ENCODE measurements at places on chromosomes 13 and 19. TPM values are rescaled to one million over a fixed set of nuclear protein-coding genes. Genes with fewer than 3 reads are reported as not detected.
A peak's percentile ranks its signal among the peaks of the same experiment; 100 is the strongest.

Gene ZNF665
- total RNA-seq, result 2.5 TPM

Gene PRTN3
- total RNA-seq, result 0.58 TPM

GRCh38 chr19:35811317-35812219, 1.1 kb downstream of the PRODH2 start:
- DNase-seq, result no peak
- H3K27ac ChIP-seq, result no peak overlapping the region
- no peak overlapping the region for H3K4me3 ChIP-seq
- H3K36me3 ChIP-seq, result no peaks in the 10 kb centered on the region
- no peaks in the 10 kb centered on the region for H3K4me1 ChIP-seq

DNA sequence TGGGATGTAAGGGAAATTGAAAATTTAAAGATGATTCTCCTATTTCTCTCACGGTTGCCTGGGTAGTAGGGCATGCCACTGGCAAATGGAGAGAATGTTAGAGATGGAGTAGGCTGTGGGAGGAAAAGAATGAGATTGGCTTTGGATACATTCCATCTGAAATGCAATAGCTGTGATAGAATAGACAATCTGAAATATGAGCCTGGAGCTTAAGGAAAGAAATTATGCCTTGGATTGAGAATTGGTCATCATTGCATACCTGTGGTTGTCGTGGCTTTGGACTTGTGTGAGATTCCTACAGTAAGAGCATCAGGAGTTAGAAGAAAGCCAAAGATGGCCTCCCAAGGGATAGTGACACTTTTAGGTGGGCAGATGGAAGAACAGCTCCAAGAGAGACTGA, 305.1 kb upstream of the SLC10A2 start:
- H3K27ac ChIP-seq, result no peak overlapping the region
- H3K27me3 ChIP-seq, result no peaks in the 10 kb centered on the region
- H3K36me3 ChIP-seq, result no peaks in the 10 kb centered on the region
- DNase-seq, result no peak
- no peak overlapping the region for H3K4me3 ChIP-seq
- H3K4me1 ChIP-seq, result no peaks in the 10 kb centered on the region

Gene CHST8
- 0.34 TPM for total RNA-seq

- DNase-seq, result no peak
- no peaks in the 10 kb centered on the region for H3K4me1 ChIP-seq
- no peak overlapping the region for H3K4me3 ChIP-seq
- H3K27me3 ChIP-seq, result no peaks in the 10 kb centered on the region
Observed at GRCh38 chr13:91660076-91660415, 261.6 kb downstream of the GPC5 start.

Gene WDR88
- total RNA-seq, result not detected

Gene LAIR1
- 123 TPM for total RNA-seq

Gene C1QTNF9
- 0.28 TPM for total RNA-seq

DNA sequence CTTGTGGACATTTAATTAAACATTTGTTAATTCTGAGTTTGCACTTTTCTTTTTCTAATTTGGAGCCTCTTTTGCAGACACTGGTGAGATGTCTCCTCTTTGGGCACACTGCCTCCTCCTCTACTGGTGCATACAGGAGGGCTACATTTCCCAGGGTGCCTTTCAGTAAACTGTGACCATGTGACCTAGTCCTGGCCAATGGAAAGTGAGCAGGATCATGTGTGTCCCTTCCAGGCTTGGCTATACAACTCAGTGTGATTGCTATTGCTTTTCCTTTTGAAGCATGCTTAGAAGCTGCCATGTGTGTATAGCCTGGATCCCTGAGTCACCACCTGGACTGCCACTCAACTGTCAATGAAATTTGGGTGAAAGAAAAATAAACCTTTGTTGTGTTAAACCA, 4.5 kb downstream of the IZUMO2 start:
- no peak overlapping the region for H3K27ac ChIP-seq
- no peak overlapping the region for H3K4me3 ChIP-seq
- no peaks in the 10 kb centered on the region for H3K4me1 ChIP-seq
- DNase-seq, result no peak

Gene MYPOP
- total RNA-seq, result 2.9 TPM

- H3K36me3 ChIP-seq, result no peaks in the 10 kb centered on the region
- peak overlapping the region; percentile 53 for H3K4me3 ChIP-seq
- H3K27ac ChIP-seq, result peak overlapping the region; percentile 97
Observed at GRCh38 chr19:37505958-37506386, 767 bp upstream of the ZNF793 start.

GRCh38 chr13:95784161-95784899, 107.4 kb downstream of the DNAJC3 start:
- H3K36me3 ChIP-seq, result peaks cover 18% of the 10 kb centered on the region
- DNase-seq, result no peak

GRCh38 chr13:111949311-111949710, 117.6 kb upstream of the SOX1 start:
- H3K36me3 ChIP-seq, result no peaks in the 10 kb centered on the region
- peaks cover 13% of the 10 kb centered on the region for H3K27me3 ChIP-seq
- H3K4me1 ChIP-seq, result no peaks in the 10 kb centered on the region
- H3K4me3 ChIP-seq, result no peak overlapping the region
- H3K27ac ChIP-seq, result no peak overlapping the region

DNA sequence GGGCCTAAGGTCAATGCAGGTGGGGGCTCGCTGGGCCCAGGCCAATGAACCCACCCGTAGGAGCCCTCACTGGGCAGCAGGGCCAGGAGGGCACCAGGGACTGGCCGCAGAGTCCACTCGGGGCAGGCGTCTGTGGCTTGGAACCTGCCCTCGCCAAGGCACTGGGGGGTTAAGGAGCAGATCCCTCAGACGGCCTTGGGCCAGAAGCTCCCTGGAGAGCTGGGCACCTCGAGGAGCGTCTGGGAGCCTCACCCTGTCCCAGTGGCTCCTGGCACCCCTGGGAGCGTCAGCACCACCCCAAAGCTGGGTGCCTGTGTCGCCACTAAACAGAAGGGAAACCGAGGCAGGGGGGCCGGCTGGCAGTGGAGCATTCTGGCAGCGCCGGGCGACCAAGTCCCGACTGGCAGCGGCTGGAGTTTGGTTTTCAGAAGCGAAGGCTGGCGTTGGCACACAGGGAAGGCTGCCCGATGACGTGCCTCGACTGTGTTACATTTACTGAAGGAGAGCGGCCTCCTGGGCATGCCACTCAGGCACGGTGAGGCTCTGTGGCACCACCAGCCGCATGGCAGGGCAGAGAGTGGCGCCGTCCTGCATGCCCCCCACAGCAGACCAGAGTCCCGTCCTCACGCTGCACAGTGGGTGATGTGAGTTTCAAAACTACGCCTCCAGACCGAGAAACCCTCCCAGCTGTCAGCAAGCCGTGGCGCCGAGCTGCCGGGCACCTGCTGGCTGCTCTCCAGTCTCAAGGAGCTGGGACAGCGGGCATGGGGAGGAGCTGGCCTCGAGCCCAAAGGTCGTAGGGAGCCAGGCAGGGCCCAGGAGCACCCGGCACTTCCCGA, 9.2 kb upstream of the MEX3D start:
- no peak overlapping the region for H3K27ac ChIP-seq
- H3K36me3 ChIP-seq, result peaks cover 14% of the 10 kb centered on the region
- DNase-seq, result no peak

- H3K27me3 ChIP-seq, result no peaks in the 10 kb centered on the region
- no peak overlapping the region for H3K27ac ChIP-seq
- peaks cover 11% of the 10 kb centered on the region for H3K4me1 ChIP-seq
- peak; percentile 62 for DNase-seq
- H3K36me3 ChIP-seq, result no peaks in the 10 kb centered on the region
Observed at GRCh38 chr13:30796631-30797601, 61.6 kb downstream of the ALOX5AP start.

GRCh38 chr13:95480791-95481780, 71.4 kb upstream of the CLDN10 start:
- H3K27ac ChIP-seq, result no peak overlapping the region
- no peaks in the 10 kb centered on the region for H3K36me3 ChIP-seq
- peak; percentile 84 for DNase-seq
- H3K4me1 ChIP-seq, result peaks cover 3% of the 10 kb centered on the region
- no peaks in the 10 kb centered on the region for H3K27me3 ChIP-seq
- no peak overlapping the region for H3K4me3 ChIP-seq

- no peak overlapping the region for H3K27ac ChIP-seq
- DNase-seq, result no peak
- H3K4me3 ChIP-seq, result no peak overlapping the region
- peaks cover 3% of the 10 kb centered on the region for H3K4me1 ChIP-seq
Observed at GRCh38 chr13:51523082-51523518, 61.2 kb upstream of the WDFY2 start.

DNA sequence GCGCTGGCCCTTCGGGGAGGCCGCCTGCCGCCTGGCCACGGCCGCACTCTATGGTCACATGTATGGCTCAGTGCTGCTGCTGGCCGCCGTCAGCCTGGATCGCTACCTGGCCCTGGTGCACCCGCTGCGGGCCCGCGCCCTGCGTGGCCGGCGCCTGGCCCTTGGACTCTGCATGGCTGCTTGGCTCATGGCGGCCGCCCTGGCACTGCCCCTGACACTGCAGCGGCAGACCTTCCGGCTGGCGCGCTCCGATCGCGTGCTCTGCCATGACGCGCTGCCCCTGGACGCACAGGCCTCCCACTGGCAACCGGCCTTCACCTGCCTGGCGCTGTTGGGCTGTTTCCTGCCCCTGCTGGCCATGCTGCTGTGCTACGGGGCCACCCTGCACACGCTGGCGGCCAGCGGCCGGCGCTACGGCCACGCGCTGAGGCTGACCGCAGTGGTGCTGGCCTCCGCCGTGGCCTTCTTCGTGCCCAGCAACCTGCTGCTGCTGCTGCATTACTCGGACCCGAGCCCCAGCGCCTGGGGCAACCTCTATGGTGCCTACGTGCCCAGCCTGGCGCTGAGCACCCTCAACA, 1.2 kb downstream of the F2RL3 start:
- no peaks in the 10 kb centered on the region for H3K4me1 ChIP-seq
- H3K4me3 ChIP-seq, result peak overlapping the region; percentile 49
- H3K27me3 ChIP-seq, result no peaks in the 10 kb centered on the region
- H3K27ac ChIP-seq, result peak overlapping the region; percentile 92
- no peak for DNase-seq

Gene SYNE4
- total RNA-seq, result 13.6 TPM

GRCh38 chr13:35648201-35648600, 171.7 kb upstream of the MAB21L1 start:
- no peak overlapping the region for H3K4me3 ChIP-seq
- no peak overlapping the region for H3K27ac ChIP-seq
- no peaks in the 10 kb centered on the region for H3K27me3 ChIP-seq
- DNase-seq, result peak; percentile 70

All from lung (tissue), 17 donors.